ENCODE measurements at places on chromosomes 11 and 22.

DNA sequence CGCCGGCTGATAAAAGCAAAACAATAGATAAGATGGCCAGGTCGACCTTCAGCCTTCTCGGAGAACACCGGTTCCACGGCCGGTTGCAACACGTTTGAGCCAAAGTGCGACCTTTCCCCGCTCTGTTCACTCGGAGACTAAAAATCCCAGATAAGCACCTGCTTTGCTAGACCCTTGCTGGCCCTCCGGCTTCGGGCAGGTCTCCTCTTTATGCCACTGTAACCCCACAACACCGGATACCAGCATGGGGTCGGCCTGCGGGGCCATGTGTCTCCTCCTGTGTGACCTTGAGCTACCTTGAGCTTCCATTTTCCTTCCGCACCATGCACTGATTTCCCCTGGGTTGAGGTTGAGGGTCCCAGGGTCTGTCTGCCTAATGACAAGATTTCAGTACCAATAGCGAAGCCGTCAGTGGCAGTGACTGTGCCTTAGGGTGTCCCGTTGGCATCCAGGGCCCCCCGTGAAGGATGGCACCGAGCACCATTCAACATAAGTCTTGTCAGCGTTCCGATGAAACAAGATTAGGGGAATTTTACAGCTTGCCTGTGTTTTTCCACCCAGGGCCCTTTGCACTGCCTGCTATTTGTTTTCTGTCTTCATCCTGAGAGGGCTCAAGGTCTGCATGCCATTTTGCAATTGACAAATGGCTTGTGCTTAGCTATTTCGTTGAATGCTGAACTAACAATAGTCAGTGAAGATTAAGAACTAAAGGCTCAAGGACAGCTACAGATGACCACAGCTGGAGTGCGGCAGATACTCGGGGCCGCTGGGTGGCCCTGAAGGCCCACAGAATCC is 118.6 kb downstream of the KCNQ1 start:
- no peak for DNase-seq

GRCh38 chr11:30049214-30049613 is 32.4 kb upstream of the KCNA4 start:
- no peak for DNase-seq

DNA sequence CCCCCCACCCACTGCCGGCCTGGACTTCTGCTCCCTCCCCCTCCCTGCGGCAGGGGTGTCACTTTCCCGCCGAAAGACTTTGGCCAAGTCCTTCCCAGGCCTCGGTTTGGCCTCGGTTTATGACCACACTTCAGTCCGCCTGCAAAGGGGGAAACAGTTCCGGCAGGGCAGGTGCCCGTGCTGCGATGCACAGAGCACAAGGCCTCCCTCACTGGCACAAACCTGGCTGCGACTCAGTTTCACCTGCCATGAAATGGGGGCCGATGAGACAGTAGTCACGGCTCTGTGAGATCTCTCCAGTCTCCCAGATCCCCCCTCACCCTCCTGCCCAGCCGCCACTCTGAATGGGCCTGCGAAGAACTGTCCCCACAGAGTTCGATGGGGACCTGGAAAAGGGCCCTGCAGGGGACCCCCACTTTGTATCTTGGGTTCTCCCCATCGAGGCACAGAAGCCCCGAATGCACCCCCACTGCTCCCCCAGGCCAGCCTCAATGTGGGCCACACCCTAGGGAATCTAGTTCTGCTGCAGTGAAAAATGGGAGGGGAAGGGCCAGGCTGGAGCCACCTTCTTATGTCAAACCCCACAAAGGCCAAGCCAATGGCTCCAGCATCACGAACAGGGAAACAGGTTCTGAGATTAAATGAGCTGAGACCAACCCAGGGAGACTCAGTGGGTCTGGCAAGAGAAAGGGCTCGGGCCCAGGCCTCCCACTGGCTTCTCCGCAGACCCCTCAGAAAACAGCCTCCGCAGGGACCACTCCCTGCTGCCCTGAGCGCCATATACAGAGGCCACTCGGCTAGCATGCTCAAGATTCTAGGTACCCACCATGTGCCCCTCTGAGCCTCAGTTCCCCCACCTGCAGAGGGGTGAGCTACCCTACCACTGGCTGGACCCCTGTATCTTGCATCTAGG is 29.0 kb downstream of the ARVCF start:
- no peak for DNase-seq

DNA sequence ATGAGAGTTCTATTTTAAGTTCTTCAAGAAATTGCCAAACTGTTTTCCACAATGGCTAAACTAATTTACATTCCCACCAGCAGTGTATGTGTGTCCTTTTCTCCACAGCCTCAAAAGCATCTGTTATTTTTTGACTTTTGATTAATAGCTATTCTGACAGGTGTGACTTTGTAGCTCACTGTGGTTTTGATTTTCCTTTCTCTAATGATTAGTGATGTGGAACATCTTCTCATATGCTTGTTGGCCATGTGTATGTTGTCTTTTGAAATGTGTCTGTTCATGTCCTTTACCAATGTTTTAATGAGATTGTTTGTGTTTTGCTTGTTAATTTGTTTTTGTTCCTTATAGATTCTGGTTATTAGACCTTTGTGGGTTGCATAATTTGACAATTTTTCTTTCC is 18.0 kb upstream of the RAB38 start:
- DNase-seq: no peak

GRCh38 chr22:30047364-30047738 is 32.9 kb upstream of the HORMAD2 start:
- no peak for DNase-seq

DNA sequence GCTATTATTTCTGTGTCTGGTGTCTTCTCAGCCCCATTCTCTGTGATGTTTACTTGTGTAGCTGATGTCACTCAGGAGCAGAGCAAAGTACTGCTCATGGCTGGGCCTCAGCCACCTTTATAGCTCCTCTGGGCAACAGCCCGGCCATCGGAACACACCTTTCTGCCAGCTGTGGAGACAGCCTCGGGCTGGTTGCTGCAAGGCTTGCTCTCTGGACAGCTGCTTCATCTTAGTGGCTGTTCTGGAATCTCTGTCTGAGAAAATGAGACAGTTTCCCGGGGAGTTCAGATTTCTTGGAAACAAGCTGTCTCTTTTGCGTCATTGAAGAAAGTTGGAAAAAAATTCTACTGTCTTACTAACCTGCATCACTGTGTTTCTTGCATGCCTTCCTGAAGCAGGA is 20.0 kb downstream of the THY1 start:
- no peak for DNase-seq

GRCh38 chr11:114059278-114059983 is at the start of gene ZBTB16:
ZBTB16 (plus strand) TSS chr11:114059711; CDS start chr11:114063301, 3,590 bp downstream.
- DNase-seq: peak; percentile 73

DNA sequence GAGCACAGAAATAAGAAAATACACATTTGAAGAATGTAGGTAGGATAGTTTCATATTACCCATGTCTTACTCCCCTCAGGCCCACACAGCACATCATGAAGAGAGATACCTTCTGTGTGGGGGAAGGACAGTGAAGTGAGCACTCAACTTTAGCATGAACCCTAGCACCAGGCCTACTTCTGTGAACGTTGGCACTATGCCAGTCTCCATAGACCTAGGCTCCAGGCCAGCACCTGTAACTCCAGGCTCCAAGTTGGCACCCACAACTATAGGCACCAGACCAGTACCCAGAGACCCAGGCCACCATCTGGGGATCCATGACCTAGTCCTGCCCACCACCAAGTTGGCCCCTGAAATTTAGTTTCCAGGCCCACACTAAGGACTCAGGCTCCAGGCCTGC is 410.9 kb downstream of the INSC start:
- no peak for DNase-seq

- no peak for DNase-seq
These were observed 100.9 kb downstream of the MPPED2 start for GRCh38 chr11:30485222-30485621.

DNA sequence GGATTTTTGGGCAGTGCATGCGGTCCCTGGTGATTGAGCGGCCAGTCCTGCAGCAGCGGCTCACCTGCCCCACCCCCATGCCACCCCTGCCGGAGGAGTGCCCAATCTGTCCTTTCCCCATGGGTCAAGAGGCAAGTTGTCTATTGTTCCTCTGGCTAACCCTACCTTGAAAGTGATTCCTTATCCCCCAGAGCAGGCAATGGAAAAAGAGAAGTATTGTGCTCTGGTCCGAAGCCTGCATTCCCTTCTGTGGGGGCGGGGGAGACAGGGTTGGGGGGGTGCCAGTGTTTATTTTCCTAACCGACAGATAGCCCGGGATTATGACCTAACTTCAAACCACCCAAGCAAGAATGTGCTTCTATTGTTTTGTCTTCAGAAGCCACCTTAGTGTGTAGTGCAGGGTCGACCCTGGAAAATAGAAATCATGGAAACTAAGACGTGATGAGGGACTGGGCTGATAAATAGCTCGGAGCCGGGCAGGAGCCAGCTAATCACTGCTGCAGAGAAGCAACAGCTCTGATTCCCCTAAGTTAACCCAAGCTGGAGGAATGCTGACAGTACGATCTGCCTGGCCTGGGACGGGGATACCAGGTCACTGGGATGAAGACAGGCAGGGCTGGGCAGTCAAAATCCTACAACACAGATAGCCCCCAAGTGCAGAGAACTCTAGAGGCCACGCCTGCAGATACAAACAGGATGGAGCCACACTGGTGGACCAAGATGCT is 38.7 kb upstream of the ATXN10 start:
- DNase-seq: no peak

DNA sequence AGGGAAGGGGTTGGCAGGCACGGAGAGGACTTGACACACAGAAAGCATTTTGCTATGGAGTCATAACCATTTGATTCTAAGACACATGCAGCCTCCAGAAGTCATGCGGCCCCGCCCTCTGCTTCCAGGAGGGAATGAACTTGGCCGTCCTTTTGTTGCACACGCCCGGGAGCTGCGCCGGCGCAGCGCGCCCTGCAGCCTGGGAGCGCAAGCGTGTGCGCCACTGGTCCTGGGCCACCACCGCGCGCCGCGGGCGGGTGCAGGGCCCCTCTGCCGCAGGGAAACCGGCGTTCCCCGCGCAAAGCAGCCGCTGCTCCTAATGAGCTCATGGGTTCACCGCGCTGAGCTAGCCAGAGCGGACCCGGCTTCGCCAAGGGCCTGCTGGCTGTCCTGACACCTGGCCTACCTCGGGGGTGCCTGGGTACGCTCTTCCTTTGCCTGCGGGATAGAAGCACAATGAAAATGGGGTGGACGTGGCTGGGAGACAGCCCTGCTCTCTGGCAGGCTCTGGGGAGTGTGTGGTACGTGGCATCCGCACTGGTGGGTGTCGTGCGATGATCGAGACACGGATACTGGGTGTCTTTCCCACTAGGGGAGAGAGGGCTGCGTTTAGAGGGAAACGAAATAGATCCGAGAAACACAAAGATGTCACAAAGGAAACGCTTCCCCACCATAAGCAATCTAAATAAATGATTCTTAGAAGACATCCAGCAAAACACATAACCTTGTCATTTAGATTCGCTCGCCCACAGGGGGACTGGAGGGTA is 669 bp downstream of the MICAL3 start:
- DNase-seq: peak; percentile 74

DNA sequence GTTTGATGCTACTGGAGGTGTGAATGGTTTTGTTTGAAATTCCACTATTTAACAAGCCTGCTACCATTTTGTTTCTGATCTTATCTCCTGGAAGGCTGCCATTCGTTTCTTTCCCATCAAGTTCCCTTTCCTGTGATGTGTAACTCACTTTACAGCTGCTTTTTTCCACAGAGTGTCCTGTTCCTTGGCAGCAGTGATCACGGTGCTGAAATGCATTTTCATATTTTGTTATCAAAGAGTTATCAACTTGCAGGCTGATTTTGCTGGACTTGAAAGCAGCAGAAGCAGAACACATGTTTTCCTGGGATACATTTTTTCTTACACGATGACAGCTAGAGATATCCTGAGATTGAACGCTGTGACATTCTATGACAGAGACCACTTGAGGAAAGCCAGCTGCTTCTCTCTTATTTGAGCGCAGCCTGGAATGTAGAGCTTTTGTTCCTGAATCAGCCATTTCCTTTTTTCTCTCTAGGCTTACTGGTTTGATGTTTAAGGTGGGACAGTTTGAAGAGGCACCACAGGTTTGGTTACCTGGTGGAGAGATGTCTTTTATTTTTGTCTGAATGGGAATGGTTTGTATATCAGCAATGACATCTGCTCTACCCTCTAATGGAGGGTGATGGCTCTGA is 34.7 kb downstream of the PRR14L start:
- no peak for DNase-seq

DNA sequence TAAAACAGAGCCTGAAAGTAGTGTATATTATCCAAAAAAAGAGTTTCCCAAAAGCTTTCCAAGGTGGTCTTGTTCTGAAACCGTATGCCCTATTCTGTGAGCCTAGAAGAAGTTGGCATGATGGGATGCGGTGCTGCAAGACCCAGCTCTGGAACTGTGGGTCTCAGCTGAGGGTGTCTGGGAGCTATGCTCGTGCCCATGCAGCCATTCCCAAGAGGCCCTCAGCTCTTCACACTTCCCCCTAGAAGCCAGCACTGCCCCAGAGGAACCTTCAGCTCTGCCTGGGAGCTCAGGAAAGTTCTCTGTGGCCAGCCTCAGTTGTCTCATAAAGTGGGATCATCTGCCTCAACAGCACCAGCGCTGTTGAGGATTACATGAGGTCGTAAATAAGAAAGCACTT is 6.4 kb upstream of the SYT12 start:
- no peak for DNase-seq

DNA sequence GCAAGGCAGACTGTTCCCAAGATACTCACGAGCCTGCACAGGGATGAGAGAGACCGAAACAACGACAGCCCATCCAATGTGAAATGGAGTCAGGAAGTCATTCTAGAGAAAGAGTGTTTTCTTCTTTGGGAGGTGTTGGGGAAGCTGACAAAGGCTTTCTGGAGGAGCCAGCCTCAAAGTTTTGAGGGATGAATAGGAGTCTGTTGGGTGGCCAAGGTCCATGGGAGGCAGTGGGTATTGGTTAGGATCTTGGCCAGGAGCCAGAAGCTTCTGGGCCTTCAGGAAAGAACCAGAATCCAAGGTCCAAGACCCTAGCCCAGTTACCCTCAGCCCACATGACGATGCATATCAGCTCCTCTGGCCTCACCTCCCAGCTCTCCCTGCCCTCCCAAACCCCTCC is 59.9 kb upstream of the SHISAL1 start:
- DNase-seq: no peak

DNA sequence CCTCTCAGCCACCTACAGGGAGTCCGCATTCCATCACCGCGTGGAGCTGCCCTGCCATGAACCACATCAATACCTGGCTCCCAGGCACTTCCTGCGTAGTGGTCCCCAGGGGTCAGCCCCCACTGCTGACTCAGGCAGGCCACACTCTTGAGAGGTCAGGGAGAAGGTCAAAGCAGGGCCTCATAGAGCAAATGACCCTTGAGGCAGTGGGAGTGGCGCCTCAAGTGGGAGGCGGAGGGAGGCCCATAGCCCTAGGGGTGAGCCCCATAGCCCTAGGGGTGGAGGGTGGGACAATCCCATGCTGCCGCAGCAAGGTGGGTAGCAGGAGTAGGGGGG is 5.0 kb downstream of the PRDX5 start:
- no peak for DNase-seq

All from NCI-H1092 treated with DMSO at 0.1 percent for 48 hours (cell line).